ENCODE measurements at places on chromosomes 2 and 18. TPM values are rescaled to one million over a fixed set of nuclear protein-coding genes. Genes with fewer than 3 reads are reported as not detected.

Gene LOXHD1
- total RNA-seq: not detected

Gene KRTCAP3
- total RNA-seq: 10.0 TPM

Gene IGFBP2
- not detected for total RNA-seq

Gene FAM117B
- 22.5 TPM for total RNA-seq

Gene CPO
- total RNA-seq: not detected

Gene KCMF1
- 96.6 TPM for total RNA-seq

Gene LIMS4
- total RNA-seq: not detected

Gene AQP12A
- total RNA-seq: not detected

Gene GPBAR1
- total RNA-seq: 0.67 TPM

Gene MC5R
- not detected for total RNA-seq

Gene GLI2
- total RNA-seq: not detected

Gene DYSF
- total RNA-seq: 0.13 TPM

- H3K27me3 ChIP-seq: no peaks in the 10 kb centered on the region
- H3K4me3 ChIP-seq: no peak overlapping the region
- H3K4me1 ChIP-seq: no peaks in the 10 kb centered on the region
- peaks cover 49% of the 10 kb centered on the region for H3K36me3 ChIP-seq
- no peak overlapping the region for H3K27ac ChIP-seq
Observed at GRCh38 chr2:159446817-159447216, 160.3 kb upstream of the WDSUB1 start.

DNA sequence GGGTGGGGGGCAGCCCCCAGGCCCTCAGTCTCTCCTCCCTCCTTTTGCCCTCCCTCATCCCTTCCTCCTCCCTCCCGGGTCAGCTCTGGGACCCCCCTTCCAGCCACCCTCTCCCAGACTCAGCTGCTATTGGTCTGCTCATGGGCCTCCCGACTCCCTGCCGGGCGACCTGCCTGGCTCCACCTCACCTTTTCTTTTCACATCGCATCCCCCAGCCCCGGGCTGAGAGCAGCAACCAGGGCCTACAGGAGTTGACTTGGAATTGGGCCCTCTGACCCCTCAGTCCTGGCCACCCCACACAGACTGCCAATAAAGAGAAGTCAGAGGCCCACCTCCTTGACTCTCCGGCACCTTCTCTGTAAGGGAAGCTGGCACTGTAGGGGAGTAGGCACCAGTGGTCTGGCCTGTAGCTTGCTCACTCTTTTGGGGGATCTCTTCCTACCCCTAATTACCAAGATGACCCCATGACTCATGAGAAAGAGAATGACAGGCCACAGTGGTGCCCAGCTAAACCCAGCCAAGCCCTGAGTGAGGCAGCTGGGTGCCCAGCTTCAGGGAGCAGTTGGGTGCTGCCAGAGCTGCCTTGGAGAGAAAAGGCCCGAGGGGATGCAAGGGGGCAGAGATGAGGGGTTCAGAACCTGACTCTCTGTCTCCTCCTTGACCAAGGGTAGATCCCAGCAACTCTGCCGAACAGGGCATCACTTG, 2.0 kb upstream of the ECEL1 start:
- H3K4me1 ChIP-seq: peaks cover 15% of the 10 kb centered on the region
- H3K27ac ChIP-seq: no peak overlapping the region
- no peak for DNase-seq
- H3K4me3 ChIP-seq: no peak overlapping the region

- H3K27me3 ChIP-seq: no peaks in the 10 kb centered on the region
- peaks cover 25% of the 10 kb centered on the region for H3K4me1 ChIP-seq
- peak overlapping the region; percentile 68 for H3K4me3 ChIP-seq
- no peak overlapping the region for H3K27ac ChIP-seq
- peaks cover 8% of the 10 kb centered on the region for H3K36me3 ChIP-seq
Observed at GRCh38 chr2:238424313-238424700, 2.4 kb upstream of the ASB1 start.

- peaks cover 33% of the 10 kb centered on the region for H3K4me1 ChIP-seq
- peaks cover 9% of the 10 kb centered on the region for H3K36me3 ChIP-seq
- H3K4me3 ChIP-seq: no peak overlapping the region
- no peak overlapping the region for H3K27ac ChIP-seq
Observed at GRCh38 chr2:164803776-164804466, 37.7 kb downstream of the COBLL1 start.

- H3K36me3 ChIP-seq: no peaks in the 10 kb centered on the region
- peak within 1 kb of the TSS; percentile 84 for H3K4me3 ChIP-seq
- DNase-seq: peak; percentile 60
Observed at GRCh38 chr2:234951664-234952269, at the start of gene SH3BP4. SH3BP4 (plus strand) TSS chr2:234952017; CDS start chr2:235035003, 82,986 bp downstream.

DNA sequence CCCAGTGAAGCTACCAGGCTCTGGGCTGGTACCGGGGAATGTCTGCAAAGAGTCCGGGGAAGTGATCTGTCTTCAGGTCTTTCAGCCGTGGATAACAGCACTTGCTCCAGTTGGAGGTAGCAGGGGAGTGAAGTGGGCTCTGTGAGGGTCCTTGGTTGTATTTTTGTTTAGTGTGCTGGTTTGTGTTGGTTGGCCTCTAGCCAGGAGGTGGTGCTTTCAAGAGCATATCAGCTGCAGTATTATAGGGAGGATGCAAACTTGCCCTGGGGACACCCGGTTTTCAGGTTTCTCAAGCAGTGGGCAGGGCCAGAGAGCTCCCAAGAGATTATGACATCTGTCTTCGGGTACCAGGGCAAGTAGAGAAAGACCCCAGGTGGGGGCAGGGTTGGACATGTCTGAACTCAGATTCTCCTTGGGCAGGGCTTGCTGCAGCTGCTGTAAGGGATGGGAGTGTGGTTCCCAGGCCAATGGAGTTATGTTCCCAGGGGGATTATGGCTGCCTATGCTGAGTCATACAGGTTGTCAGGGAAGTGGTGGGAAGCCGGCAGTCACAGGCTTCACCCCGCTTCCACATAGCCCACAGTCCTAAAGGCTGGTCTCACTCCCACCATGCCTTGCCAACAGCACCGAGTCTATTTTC, 34.4 kb downstream of the ACAA2 start:
- no peaks in the 10 kb centered on the region for H3K27me3 ChIP-seq
- H3K36me3 ChIP-seq: peaks cover 50% of the 10 kb centered on the region
- no peak overlapping the region for H3K4me3 ChIP-seq
- H3K27ac ChIP-seq: no peak overlapping the region
- H3K4me1 ChIP-seq: no peaks in the 10 kb centered on the region
- DNase-seq: no peak

DNA sequence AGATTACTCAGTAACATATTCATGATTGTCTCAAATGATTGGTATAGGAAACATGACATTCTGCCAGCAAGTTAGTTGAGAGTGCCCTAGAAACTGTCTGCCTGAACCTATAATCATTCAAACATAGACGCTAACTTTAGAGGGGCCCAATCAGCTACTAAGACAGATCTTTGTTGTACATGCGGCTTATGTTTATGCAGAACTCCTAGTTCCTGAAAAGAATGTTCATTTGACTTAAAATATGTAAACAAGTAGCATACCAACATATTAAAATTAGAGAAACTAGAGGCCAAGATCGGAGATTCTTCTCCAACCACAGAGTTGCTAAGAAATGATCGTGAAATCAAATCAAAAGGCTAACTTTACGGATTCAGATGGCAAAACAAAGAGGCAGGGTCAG, 4.2 kb upstream of the METAP1D start:
- H3K4me3 ChIP-seq: no peak overlapping the region
- H3K36me3 ChIP-seq: peaks cover 3% of the 10 kb centered on the region
- DNase-seq: no peak
- peaks cover 17% of the 10 kb centered on the region for H3K4me1 ChIP-seq

- H3K4me3 ChIP-seq: no peak overlapping the region
- H3K4me1 ChIP-seq: no peaks in the 10 kb centered on the region
- DNase-seq: no peak
- H3K27me3 ChIP-seq: peaks cover 10% of the 10 kb centered on the region
Observed at GRCh38 chr18:25896956-25897355, 193.5 kb downstream of the SS18 start.

DNA sequence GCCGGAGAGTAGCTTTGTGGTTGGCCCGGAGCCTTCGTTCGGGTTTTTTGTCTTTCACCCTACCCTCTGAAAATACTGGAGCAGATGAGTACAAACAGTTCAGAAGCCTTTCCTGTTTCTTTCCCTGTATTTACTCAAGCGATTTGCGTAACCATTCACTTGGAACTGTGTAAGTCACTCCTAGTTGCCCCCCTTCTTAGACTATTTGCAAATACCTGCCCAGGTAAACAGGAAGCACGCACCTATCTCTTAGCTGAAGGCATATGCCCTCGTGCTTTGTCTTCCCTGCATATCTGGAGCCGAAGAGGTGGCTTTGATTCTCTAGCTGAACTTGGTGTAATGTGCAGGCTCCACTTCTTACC, 1.4 kb downstream of the KCNS3 start:
- peaks cover 47% of the 10 kb centered on the region for H3K27me3 ChIP-seq
- peak overlapping the region; percentile 52 for H3K4me3 ChIP-seq
- no peak overlapping the region for H3K27ac ChIP-seq

- no peaks in the 10 kb centered on the region for H3K27me3 ChIP-seq
- no peak for DNase-seq
- no peak overlapping the region for H3K4me3 ChIP-seq
- no peaks in the 10 kb centered on the region for H3K36me3 ChIP-seq
- no peak overlapping the region for H3K27ac ChIP-seq
Observed at GRCh38 chr2:71857636-71858035, 290.0 kb downstream of the CYP26B1 start.

DNA sequence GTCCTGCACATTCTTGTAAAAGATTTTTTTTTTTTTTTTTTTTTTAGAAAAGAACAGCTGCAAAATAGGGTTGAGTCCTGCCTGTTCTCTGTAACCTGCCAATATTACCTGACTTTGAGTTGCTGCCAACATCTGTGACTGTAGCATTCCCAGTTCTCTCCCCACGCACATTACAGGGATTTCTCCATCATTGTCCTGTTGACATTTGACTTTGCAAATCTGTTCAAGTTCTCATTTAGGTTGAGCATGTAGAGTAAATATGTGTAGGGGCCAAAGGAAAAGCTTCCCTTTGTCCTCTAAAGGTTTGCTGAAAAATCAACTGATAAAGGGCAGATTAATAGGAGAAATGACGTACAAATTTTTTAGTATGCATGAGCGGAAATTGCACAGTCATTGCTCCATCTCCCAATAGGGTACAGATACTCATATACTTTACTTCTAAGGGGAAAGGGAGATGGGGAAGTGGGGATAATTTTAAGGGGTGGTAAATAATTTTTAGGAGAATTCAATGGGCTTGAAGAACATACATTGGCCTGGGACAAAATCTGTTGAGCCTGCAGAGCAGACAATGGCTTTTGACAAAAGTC, 385.5 kb downstream of the PIK3C3 start:
- H3K4me1 ChIP-seq: no peaks in the 10 kb centered on the region
- H3K4me3 ChIP-seq: no peak overlapping the region
- DNase-seq: no peak
- H3K27ac ChIP-seq: no peak overlapping the region

GRCh38 chr2:235433860-235434259, 60.0 kb upstream of the AGAP1 start:
- H3K27me3 ChIP-seq: no peaks in the 10 kb centered on the region
- H3K4me1 ChIP-seq: no peaks in the 10 kb centered on the region
- no peak for DNase-seq
- no peak overlapping the region for H3K4me3 ChIP-seq
- no peaks in the 10 kb centered on the region for H3K36me3 ChIP-seq

DNA sequence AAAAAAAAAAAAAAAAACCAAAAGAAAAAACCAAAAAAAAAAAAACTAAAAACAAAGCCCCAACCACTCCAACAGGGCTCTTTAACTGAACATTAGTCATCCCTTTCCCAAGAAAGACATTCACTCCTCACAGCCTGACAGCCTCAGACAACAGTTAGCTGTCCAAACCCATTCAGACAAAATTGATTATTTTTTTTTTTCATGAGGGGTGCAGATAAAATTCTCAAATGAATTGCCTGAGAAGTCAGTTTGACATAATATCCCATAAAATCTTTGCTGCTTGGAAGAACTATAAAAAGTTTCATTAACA, 206.1 kb upstream of the REV1 start:
- H3K36me3 ChIP-seq: peaks cover 73% of the 10 kb centered on the region

- H3K4me1 ChIP-seq: peaks cover 3% of the 10 kb centered on the region
- peaks cover 20% of the 10 kb centered on the region for H3K27me3 ChIP-seq
- H3K4me3 ChIP-seq: peak overlapping the region; percentile 46
- no peak for DNase-seq
Observed at GRCh38 chr2:154697418-154698252, 860 bp upstream of the KCNJ3 start.

DNA sequence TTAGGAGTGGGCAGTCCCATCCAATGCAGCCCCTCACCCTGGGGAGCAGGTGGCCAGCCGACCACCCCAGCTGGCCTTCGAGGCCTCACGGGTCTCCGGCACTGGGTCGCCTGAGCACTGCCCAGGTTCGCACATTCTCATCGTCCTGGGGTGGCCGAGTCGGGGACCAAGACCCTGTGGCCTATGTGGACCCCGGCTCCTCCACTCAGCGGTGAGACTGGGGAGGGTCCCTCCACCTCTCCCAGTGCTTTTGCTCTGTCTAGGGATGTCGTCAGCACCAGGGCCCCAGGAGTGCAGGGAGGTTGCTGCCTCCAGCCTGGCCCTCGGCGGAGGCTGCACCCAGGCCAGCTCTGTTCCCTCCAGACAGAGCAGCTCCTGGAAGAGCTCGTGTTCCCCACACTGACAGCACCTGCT, 89.6 kb downstream of the TPO start:
- no peaks in the 10 kb centered on the region for H3K36me3 ChIP-seq
- no peaks in the 10 kb centered on the region for H3K27me3 ChIP-seq
- no peak overlapping the region for H3K4me3 ChIP-seq
- DNase-seq: no peak
- H3K4me1 ChIP-seq: no peaks in the 10 kb centered on the region

GRCh38 chr2:137316075-137316474, 550.7 kb downstream of the THSD7B start:
- H3K27me3 ChIP-seq: no peaks in the 10 kb centered on the region
- no peaks in the 10 kb centered on the region for H3K4me1 ChIP-seq
- DNase-seq: no peak
- no peak overlapping the region for H3K4me3 ChIP-seq
- no peak overlapping the region for H3K27ac ChIP-seq
- no peaks in the 10 kb centered on the region for H3K36me3 ChIP-seq

DNA sequence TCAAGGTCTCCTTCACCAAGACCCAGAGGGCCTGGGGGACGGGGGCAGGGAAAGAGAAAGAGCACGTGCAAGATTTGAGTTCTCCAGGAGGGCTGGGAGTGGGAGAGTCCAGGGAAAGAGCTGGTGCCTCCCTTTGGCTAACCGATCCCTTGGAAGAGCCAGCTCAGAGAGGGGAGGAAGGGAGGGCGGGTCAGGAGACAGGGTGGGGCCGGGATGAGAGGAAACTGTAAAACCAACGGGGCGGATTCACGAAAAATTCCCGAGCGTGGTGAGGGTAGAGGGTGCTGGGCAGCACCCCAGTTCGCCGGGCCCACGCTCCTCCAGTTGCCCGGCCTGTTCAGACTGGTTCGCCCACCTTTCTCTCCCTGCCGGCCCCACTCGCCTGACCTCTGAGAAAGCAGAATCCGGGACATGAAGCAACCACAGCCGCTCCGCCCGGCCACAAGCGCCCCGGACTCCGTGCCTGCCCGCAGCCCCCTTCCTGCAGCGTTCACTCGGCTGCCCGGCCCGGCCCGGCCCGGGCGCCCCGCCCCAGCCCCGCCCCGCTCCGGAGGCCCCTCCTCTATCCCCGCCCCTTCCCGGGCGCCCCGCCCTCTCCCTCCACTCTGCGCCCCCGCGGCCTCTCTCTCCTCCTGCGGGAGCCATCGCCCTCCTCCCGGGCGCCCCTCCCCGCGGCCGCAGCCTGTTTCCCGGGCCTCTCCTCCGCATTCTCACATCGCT, 230.9 kb upstream of the SMAD2 start:
- peaks cover 7% of the 10 kb centered on the region for H3K4me1 ChIP-seq
- peaks cover 64% of the 10 kb centered on the region for H3K27me3 ChIP-seq
- peak; percentile 41 for DNase-seq
- no peaks in the 10 kb centered on the region for H3K36me3 ChIP-seq
- H3K27ac ChIP-seq: no peak overlapping the region
